ENCODE measurements at places on chromosomes 3 and 15.

DNA sequence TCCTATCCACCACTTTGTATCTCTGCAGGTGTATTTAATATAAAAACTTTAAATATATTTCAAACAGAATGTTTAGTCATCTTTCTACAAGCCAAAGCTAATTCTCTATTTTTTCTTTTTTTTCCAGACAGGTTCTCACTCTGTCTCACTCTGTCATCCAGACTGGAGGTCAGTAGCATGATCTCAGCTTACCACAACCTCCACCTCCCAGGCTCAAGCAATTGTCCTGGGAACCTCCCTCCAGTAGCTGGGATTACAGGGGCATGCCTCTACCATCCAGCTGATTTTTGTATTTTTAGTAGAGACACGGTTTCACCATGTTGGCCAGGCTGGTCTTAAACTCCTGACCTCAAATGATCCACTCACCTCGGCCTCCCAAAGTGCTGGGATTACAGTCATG, 202.6 kb downstream of the VGLL3 start:
- DNase-seq: no peak

DNA sequence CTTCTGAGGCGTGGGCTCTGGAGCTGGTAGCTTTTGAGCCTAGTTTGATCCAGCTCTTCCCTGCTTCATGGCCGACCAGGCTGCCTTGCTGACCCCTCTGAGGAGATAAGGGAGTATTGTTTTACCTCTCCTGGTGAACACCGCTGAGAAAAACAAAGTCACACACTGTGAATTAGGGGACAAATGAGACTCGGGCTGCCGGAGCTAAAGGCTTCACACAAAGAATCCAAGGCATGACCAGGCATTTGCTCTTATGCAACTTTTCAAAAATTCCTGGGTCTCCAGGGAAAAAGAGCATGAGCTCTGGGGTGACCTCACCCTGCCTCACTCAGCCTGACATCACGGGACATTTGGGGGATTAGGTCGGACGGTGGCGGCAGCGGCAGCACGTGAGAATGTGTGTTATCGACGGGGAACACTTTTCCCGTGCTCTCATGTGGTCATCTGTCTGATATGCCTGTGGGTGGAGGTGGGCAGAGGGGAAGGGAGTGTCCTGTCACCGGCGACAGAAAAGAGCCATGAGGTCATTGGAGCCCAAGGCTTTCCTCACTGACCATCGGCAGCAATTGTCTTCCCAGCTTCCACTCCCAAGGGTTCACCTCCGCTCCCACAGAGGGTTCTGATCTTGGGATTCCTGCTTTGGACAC, 61.0 kb downstream of the TMEM44 start:
- DNase-seq: peak; percentile 60

DNA sequence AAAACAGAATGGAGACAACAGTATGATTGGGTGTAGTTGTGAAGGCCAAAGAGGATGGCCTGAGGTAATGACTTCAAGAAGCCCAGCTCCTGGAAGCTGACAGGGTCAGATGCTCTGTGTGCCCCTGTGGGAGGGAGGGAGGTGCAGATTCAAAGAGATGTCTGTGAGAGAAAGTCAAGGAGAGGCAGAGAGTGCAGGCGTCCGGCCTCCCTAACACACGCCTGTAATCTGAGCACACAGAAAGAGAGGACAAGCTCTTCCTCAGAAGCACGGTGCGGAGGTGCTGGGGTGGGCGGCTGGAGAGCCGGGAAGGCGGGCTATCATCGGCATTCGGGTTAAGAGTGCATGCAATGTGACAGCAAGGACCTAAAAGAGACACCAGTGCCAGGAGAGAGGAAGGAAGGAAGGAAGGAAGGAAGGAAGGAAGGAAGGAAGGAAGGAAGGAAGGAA, 238.2 kb upstream of the HES1 start:
- DNase-seq: peak; percentile 33

DNA sequence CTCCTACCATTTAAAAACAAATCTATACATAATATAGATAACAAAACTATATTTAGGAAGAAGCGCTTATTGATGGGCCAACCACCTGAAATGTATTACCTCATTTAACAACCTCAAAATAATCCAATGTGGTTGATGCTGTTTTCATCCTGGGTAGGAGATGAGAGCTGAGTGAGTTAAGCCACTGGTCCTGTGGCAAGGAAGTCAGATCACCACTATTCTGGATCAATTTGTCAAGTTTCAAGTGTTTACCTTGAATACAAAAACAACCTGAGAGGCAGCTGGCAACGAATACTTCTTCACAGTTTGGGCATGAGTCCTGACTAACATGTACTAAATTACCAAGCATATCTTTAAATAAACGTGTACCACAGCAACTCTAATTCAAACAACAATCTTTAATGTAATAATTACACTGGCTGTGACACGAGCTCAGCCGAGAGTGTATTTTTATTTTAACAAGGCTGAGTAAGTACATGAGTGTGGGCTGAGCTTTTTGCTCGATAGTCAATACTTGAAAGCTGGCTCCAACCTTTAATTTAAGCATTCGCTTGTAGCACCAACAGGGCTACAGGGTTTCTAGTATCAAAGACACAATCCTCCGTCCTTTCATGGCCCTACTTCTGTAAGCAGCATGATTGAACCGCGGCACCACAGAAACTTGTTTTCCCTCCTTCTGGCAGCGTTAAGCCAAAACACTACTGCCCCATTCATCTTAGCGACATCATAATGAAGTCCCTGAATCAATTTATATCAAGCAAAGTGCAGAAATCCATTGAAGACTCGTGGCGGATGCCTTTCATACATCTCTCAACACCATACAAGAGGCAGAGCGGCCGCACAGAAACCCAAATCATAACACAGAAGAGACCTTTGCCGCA, 93.8 kb upstream of the ICE2 start:
- DNase-seq: no peak

- no peak for DNase-seq
These were observed 213.7 kb downstream of the LPP start for GRCh38 chr3:188367678-188368077.

- no peak for DNase-seq
These were observed 29.5 kb downstream of the CLEC3B start for GRCh38 chr3:45055411-45056143.

DNA sequence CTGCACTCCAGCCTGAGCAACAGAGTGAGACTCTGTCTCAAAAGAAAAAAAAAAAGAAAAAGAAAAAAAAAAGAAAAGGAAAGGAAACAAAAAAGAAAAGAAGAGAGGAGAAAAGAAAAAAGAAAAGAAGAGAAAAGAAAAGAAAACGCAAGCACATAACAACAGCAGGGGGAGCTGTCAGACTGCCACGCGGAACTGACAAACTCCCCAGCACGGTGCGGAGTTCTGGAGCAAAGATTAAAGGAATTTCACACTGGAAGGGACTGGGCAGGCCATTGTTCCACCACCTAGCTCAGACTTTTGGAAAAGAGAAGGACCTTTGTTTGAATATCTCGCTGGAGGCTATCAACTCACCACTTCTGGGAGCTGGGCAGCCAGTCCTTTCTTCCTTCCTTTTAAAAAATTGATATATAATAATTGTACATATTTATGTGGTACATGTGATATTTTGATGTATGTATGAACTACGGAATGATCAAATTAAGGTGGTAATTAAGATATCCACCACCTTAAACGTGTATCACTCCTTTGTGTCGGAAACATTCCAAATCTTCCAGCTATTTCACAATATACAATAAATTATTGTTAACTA, 40.5 kb downstream of the DPPA2 start:
- peak; percentile 39 for DNase-seq

GRCh38 chr3:152444029-152444641, 175.4 kb downstream of the MBNL1 start:
- DNase-seq: no peak
